ENCODE measurements at places on chromosomes 11 and 22. TPM values are rescaled to one million over a fixed set of nuclear protein-coding genes. Genes with fewer than 3 reads are reported as not detected.

Gene FAM227A
- 0.57 TPM for total RNA-seq

Gene IGSF22
- 2.6 TPM for total RNA-seq

Gene SHISA8
- total RNA-seq: 46.5 TPM

Gene IL17REL
- 0.10 TPM for total RNA-seq

DNA sequence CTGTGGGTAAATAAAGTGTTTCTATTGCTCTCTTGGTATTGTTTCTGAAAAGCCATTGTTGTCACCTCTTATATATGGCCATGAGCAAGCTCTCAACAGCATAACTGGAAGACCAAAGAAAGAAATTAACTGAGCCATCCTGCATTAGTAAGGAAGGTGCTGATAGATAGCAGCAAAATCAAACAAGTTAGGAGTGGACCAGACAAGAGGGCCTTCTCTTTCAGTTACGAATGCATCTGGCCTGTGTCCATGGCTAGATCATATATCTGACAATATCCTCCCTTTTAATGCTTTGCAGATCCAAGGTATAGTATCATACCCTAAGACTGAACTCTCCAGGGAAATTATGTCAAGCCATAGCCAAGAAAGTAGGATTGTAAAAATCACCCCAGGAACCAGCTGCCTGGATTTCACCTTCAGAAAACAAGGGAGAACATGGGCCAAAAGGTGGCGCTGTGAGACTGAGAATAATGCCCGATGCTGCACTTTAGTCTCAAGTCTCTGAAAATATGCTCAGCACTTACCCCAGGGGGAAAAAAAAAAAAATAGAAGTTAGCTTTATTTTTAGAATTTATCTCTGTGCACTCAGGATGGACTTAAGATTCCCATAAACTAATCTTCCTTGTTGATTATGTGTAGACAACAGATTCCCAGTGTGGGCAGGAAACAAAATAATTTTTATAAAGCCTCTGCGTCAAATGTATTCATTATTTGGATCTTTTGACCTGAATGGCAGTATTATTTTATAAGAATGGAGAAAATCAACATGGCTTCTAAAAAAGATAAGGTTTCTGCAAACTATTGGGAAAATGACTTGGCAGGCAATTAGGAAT, 415.1 kb downstream of the ETS1 start:
- DNase-seq: peak; percentile 86
- no peak overlapping the region for H3K27ac ChIP-seq
- H3K4me3 ChIP-seq: no peak overlapping the region
- no peaks in the 10 kb centered on the region for H3K36me3 ChIP-seq
- H3K27me3 ChIP-seq: no peaks in the 10 kb centered on the region

- peaks cover 4% of the 10 kb centered on the region for H3K4me1 ChIP-seq
- H3K27me3 ChIP-seq: no peaks in the 10 kb centered on the region
- no peaks in the 10 kb centered on the region for H3K36me3 ChIP-seq
- H3K27ac ChIP-seq: no peak overlapping the region
- no peak overlapping the region for H3K4me3 ChIP-seq
- DNase-seq: no peak
Observed at GRCh38 chr11:89612096-89612495, 98.0 kb upstream of the TRIM77 start.

DNA sequence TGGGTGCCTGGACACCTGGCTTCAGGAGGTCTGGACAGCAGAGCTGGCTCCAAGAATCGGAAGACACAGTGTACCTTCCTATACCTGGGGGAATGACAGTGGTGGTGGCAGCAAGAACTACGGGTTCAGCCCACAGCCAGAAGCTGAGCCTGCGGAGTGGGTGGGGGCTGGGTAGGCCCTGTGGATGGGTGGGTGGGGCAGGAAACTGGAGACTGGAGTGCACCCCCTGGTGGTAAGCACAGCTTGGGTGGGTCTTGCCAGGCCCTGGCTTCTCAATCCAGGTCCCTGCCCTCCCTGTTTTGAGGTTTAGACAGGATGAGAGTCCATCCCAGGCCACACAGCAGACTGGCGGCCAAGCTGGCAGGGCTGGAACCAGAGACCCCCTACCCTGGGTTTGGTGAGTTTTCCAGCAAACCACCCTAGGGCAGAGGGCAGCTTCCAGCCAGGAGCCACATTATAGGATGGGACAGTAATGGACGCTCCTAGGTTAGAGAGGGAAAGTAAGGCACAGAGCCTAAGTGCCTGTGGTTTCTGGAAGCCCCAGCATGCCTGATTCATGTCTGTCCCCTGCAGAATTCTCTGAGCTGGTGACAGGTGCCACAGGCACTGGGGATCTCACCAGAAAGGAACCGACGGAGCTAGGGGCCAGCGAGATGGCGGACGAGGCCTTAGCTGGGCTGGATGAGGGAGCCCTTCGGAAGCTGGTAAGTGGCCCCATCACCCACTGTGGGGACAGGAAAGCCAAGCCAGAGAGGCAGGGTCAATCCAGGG, 1.7 kb downstream of the SMTN start:
- H3K27ac ChIP-seq: no peak overlapping the region
- peak; percentile 42 for DNase-seq
- H3K4me3 ChIP-seq: no peak overlapping the region
- no peaks in the 10 kb centered on the region for H3K27me3 ChIP-seq

DNA sequence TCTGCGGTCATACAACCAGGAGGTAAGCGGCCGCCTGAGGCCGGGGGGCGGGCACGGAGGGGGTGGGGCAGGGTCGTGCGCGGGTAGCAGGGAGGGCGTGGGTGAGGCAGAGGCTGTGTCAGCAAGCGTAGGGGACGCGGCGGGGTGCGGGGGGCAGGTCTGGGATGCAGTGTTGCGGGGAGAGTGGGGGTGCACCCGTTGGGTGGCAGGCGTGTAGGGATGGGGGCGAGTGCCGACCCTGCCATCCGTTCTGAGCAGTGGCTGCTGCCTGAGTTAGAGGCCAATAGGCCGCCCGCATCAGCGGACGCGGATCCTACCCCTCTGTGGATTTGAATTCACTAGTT, 1.4 kb downstream of the RIC8A start:
- peaks cover 43% of the 10 kb centered on the region for H3K4me1 ChIP-seq
- no peaks in the 10 kb centered on the region for H3K27me3 ChIP-seq
- H3K4me3 ChIP-seq: peak overlapping the region; percentile 87
- H3K27ac ChIP-seq: peak overlapping the region; percentile 96
